ENCODE measurements at places on chromosomes 13 and 19. TPM values are rescaled to one million over a fixed set of nuclear protein-coding genes. Genes with fewer than 3 reads are reported as not detected.

The PDE4A gene
- total RNA-seq: 5.5 TPM

The TNPO2 gene
- total RNA-seq: 84.5 TPM

The SYNE4 gene
- total RNA-seq: 0.23 TPM

The ILF3 gene
- 273 TPM for total RNA-seq

The ZNF536 gene
- total RNA-seq: not detected

The TJP3 gene
- total RNA-seq: not detected

The ALOX5AP gene
- total RNA-seq: not detected

The KLK1 gene
- total RNA-seq: not detected

The FBXO17 gene
- total RNA-seq: 53.1 TPM

The NLRP9 gene
- not detected for total RNA-seq

The PLVAP gene
- total RNA-seq: not detected
